SHP77 (cell line): ENCODE measurements at places on chromosomes 2 and 18.

DNA sequence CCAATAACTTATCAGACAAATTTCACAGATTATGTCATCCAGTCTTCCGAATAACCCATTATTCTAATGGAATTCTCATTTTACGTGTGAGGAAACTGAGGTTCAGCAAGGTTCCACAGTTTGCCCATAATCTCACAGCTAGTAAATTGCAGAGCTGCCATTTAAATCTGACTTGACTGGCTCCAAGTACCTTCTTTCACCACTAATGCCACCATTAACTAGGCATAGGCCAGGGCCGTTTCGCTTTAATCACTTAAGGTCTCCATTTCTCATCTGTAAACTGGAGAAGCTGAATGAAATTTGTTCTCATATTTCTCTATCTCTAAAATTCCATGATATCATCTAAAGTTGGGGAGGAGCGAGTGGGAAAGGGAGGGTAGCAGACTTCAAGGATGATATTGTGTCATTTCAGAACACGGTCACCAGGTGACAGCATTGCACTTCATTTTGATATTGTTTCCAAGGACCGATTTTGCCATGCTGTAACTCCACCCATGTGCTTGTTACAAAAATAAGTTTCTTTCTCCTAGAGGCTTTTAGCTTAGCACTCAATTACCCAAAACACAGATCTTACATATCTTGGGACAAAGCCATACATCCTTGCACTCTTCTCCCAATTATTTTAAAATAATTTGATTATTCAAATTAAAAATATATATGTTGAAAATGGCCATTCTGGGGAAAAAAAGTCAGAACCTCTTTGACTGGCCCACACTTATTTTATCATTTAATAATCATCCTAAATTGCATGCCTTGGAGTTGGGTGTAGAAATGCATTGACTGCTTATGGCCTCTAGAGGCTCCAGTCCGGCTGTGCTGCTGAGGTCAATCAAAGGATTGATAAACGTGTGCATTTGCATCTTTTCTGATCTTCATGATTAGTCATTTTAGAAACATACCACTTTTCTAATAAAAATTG is 123.8 kb downstream of the AKAIN1 start:
- DNase-seq, result peak; percentile 19

DNA sequence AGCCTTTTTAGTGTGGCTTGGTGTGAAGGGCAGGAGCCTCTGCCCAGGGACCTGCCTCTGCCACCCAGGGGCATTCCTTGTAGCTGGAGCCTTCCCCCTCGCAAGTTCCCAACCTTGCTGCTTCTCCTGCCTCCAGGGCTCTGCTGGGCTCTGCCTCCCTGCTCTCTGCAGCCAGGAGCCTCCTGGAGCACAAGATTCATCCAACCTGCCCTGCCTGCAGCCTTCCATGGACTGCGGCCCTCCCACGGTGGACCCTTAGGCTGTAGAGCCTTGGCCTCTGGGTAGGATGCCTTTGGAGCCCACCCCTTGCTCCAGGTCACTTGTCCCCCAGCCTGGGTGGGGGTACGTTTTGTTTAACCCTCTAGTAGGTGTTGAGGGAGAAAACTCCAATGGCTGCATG is 2.5 kb downstream of the SLC66A3 start:
- no peak for DNase-seq

DNA sequence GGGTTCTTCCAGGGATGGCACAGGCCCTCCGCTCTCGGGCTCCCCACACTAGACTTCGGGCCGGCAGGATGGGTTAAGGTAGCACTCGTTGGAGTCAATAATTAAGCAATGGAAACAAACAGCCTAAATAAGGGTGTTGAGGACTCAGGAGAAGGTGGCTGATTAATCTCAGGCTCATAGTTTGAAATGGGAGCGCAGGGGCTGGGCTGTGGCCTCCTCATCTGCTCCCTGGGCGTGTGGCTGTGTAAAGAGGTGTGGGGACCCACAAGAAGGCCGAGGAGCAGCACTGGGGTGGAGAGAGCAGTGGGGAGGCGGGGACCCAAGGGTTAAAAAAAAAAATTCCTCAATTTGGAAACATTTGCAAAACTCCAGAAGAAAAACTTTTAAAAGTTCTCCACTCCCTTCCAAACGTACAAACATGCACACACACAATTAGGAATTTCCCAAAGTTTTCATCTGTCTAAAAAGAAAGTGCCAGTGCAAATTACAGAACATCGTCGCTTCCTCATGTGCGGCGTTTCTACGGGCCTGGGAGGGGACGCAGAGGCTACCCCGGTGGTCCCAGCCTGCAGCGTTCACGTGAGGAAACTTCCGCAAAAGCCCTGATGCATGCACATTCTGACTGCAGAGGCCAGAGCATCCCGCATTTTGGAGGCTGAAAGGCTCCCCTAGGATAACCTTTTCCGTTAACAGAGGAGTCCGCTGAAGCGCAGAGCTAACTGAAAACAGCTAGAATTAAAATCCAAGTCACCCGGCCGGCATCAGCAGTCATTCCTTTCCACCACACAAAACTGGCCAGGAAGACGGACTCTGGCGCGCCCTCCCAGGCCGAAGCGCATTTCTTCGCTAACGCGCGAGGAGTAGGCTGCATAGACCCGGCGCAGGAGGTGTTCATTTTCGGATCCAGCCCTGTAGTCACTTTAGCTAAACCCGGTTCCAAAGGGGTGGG is 1.0 kb upstream of the TUBB6 start:
- DNase-seq, result no peak

DNA sequence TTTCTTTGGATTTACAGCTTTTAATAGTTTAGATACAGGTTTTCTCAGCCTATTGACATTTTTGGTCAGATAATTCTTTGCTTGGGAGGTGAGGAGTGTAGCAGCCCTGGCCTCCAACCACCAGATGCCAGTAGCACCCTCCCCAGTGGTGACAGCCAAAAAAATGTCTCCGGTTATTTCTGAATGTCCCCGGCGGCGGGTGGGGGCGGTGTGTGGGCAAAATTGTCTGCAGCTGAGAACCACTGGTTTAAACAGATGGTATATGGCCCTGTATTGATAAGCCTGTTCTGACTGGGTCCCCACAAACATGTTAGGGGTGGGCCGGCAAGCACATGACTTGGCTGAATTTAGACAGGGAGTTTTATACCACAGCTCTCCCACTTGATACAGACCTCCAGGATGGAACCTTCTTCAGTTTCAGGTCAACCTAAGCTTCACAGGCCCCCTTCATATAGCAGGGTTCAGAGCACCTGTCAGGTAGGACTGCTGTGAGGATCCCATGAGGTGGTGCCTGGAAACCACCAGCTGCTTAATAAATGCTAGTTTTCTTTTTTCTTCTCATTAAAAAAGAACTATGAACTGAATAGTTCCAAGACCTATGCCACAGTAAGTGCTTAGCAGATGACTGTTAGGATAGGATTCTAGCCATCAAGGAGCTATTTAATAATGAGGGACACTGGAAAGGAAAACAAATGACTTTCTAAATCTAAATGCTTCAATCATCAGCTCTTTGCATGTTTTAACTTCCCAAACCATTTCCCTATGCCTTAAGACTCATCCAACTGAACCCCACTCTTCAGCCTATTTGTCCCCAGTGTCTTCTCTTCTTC is 18.1 kb downstream of the LPIN2 start:
- no peak for DNase-seq

DNA sequence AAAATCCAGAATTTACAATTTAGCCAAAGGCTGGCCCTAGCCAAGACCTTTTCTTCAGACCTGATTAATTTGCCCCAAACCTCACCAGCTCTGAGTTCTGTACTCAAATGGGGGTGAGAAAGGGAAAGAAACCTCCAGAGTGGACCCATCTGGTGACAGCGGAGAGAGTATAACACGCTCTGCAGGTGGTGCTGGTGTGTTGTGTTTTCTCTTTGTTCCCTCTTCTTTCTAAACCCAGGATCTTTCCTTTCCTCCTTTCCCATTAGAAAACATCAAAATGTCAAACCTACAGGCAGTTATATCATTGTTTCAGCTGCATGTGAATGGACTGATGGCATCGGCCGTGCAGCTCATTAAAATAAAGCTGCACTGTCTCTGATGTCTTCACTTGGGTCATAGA is 253.2 kb upstream of the SP5 start:
- DNase-seq, result no peak

DNA sequence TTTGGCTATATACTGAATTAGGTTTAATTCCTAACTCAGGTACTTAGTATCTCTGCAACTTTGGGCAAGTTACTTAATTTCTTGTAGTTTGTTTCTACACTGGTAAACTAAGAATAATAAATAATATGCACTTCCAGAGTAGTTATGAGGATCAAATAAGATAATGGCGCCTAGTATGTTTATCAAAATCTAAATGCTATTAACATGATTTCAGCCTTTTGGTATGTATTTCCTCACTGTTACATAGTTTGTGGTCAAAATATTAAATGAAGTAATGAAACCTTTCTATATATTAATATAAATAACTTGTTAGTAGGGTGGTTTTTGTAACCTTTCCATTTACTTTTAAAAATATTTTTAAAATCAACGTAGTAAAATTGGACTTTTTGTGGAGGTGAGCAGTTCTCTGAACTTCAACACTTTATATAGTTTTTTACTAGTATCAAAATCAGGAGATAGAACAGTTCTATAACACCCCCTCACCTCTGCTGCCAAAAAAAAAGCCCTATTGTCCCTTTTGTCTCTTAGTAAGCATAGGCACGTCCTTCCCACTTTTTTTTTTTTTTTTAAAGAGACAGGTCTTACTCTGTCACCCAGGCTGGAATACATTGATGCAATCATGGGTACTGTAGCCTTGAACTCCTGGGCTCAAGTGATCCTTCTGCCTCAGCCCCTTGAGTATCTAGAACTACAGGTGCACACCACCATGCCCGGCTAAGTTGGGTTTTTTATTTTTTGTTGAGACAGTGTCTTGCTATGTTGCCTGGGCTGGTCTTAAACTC is 44.8 kb downstream of the RAB3GAP1 start:
- no peak for DNase-seq

DNA sequence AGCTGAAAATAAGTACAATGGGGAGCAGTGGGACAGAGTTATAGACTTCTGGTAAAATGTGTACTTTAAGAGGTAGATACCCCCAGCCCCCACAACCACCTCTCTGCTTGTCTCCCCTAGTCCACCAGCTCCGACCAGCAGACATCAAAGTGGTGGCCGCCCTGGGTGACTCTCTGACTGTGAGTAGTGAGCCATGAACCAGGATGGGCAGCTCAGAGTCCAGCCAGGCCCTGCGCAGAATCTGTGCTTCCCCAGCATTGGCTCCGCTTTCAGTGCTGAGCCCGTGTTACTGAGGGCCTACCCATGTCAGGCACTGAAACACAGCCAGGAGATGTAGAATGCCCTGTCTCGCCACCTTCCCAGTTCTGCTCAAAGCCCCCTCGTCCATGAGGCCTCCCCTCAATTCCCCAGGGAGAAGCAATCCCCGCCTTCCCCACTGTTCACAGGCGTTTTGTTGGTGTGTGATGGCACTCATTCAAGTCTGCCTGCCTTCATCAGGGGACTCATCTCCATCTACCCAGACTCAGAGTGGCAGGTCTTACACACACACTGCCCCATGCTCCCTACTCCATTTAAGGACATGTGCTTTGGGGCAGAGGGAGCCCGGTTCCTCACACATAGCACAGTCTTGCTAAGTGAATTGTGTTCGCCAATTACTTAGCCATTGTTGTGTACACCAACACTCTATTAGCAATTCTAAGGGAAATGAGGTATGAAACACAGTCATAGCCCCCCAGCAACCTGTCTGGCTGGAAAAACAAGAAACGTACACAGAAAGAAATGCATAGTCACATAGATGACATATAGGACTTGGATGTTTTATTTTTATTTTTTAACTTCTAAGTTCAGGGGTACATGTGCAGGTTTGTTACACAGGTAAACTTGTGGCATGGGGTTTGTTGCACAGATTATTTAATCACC is 122.6 kb downstream of the PLB1 start:
- DNase-seq, result no peak

- DNase-seq, result no peak
These were observed 50.1 kb downstream of the HS1BP3 start for GRCh38 chr2:20600756-20601325.

DNA sequence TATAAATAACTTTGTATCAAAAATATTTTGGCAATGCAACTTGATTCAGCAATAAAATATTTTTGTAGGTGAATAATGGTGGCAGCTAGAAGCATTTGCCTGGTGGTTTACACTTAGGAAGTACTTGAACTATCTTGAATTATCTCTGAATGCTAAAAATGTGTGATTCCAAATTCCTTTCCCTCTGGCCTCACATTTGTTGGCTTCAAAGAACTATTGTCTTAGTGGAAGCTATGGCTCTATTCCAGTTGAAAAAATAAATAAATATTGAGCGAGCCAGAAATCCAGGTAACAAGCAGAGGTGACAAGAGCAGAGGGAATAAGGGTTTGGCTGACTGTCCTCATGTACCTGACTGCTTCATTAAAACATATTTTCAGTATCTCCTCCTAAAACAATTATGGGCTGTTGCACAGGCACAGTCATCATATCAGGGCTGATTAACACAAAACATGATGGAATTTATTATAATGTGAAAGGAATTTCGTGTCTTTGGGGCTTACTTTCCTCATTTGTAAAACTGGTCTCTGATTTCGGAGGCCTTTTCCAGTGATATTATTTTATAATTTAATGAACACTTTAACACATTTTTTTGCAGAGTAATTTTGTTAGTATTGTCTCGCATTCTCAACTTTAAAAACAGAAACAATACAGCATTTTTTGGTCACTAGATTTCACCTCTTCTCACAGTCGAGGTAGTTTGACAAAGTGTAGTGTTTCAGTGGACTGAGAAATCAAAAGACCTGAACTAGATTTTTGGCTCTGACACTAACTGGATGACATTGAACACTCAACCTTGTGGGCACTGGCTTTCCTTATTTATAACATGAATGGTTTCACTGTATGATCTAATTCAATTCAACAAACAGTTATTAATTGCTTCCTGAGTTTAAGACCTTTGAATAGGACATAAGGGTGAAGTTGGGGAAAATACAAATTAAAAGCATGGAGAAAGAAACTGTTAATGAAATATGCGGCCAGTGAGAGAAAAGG is 7.8 kb upstream of the CAVIN2 start:
- DNase-seq, result no peak

DNA sequence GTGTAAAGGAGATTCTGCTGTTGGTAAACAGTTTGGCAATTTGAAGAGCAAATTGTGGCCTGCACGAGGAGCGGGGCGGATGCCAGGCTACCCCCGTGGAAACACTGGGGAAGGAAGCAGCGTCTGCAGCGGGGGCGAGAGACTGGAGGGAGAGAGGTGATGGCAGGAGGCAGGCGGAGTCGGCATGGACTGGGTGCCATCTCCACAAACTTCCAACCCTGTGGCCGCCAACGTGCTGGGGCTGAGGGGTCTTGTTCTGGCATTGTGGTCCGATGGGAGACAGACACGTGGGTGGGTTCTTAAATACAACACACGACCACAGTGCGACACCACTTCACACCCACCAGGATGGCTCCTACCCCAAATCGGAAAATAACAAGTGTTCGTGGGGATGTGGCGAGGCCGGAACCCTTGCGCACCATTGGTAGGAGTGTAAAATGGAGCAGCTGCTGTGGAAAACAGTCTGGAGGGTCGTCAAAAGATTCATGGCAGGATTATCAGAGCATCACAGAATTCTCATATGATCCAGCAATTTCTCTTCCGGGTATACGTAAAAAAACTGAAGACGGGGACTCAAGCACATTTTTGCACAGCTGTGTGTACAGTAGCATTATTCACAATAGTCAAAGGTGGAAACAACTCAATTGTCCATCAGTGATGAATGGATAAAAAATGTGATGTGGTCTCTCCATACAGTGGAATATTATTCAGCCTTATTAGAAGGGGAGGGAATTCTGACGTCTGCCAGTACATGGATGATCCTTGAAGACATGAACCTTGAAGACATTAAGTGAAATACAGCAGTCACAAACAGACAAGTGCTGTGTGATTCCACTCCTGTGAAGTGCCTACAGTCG is 82.4 kb upstream of the HPCAL1 start:
- no peak for DNase-seq
